ENCODE measurements at places on chromosomes 5 and 9.

- DNase-seq: no peak
- H3K27me3 ChIP-seq: no peaks in the 10 kb centered on the region
- no peak overlapping the region for H3K27ac ChIP-seq
- no peak overlapping the region for H3K4me3 ChIP-seq
- peaks cover 5% of the 10 kb centered on the region for H3K4me1 ChIP-seq
These were observed 5.1 kb downstream of the PNPLA7 start for GRCh38 chr9:137545123-137545522.

- H3K36me3 ChIP-seq: peaks cover 2% of the 10 kb centered on the region
- no peaks in the 10 kb centered on the region for H3K27me3 ChIP-seq
- peak overlapping the region; percentile 41 for H3K27ac ChIP-seq
- DNase-seq: peak; percentile 69
- peaks cover 16% of the 10 kb centered on the region for H3K4me1 ChIP-seq
These were observed 46.2 kb downstream of the SLC28A3 start for GRCh38 chr9:84294241-84294950.

- H3K4me3 ChIP-seq: no peak overlapping the region
- DNase-seq: no peak
- no peak overlapping the region for H3K27ac ChIP-seq
- no peaks in the 10 kb centered on the region for H3K4me1 ChIP-seq
- no peaks in the 10 kb centered on the region for H3K36me3 ChIP-seq
- H3K27me3 ChIP-seq: no peaks in the 10 kb centered on the region
These were observed 95.9 kb upstream of the C6 start for GRCh38 chr5:41309275-41309674.

- no peaks in the 10 kb centered on the region for H3K27me3 ChIP-seq
- no peak overlapping the region for H3K4me3 ChIP-seq
- H3K4me1 ChIP-seq: peaks cover 11% of the 10 kb centered on the region
- H3K36me3 ChIP-seq: no peaks in the 10 kb centered on the region
These were observed 15.4 kb upstream of the PPP1R26 start for GRCh38 chr9:135464181-135464580.

DNA sequence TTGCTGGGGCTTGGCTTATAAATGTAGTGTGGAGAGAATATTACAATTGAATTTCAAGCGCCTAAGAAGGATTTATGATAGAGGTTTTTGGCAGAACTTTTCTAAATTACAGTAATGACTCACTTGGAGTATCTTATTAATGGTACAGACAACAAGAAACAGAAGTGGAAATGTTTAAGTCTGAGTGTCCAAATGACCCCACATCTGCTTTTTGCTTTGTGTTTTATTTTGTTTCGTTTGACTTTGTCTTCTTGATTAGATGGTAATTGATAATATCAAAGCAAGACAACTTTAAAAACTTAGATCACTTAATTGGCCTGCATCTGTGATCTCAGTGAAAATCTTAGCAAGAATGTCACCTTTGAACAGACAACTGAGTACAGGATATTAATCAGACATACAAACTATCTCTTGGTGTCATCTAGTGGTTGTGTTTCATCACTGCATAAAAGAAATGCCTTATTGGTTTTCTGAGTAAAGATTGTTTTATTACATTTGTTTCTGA, 577.4 kb downstream of the ISL1 start:
- no peak overlapping the region for H3K4me3 ChIP-seq
- no peaks in the 10 kb centered on the region for H3K4me1 ChIP-seq
- H3K36me3 ChIP-seq: no peaks in the 10 kb centered on the region
- H3K27ac ChIP-seq: no peak overlapping the region
- no peak for DNase-seq

- no peak overlapping the region for H3K4me3 ChIP-seq
- no peaks in the 10 kb centered on the region for H3K27me3 ChIP-seq
- DNase-seq: no peak
- no peaks in the 10 kb centered on the region for H3K36me3 ChIP-seq
- H3K27ac ChIP-seq: no peak overlapping the region
These were observed 94.4 kb downstream of the TRIO start for GRCh38 chr5:14237317-14238086.

GRCh38 chr9:70474413-70474812, 60.0 kb upstream of the KLF9 start:
- DNase-seq: no peak
- peaks cover 12% of the 10 kb centered on the region for H3K4me1 ChIP-seq
- H3K36me3 ChIP-seq: no peaks in the 10 kb centered on the region

- no peak overlapping the region for H3K4me3 ChIP-seq
- no peak overlapping the region for H3K27ac ChIP-seq
- DNase-seq: peak; percentile 2
- no peaks in the 10 kb centered on the region for H3K27me3 ChIP-seq
These were observed 52.0 kb upstream of the SNCAIP start for GRCh38 chr5:122259995-122260394.

DNA sequence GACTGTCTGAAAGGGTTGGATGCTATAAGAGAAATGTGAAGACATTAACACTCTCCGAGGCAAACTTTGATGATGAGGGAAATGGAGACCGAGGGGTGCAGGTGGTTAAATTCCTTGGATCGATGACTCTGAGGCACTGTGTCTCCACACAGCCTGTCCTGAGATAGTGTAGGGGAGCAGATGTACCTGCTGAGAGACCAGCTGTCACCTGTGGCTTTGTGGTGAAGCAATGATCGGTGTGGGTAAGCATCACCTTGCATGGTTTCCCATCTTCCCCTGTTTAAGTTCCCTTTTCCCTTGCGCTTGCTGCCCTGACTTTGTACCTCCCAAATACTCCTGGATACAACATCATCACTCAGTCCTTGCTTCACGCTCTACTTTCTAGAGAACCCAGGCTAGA, 9.8 kb upstream of the MIER3 start:
- peaks cover 23% of the 10 kb centered on the region for H3K4me1 ChIP-seq
- no peak overlapping the region for H3K27ac ChIP-seq
- H3K4me3 ChIP-seq: no peak overlapping the region
- H3K36me3 ChIP-seq: no peaks in the 10 kb centered on the region

- H3K27me3 ChIP-seq: no peaks in the 10 kb centered on the region
- peaks cover 3% of the 10 kb centered on the region for H3K4me1 ChIP-seq
- H3K4me3 ChIP-seq: no peak overlapping the region
- DNase-seq: no peak
These were observed 17.0 kb downstream of the ASS1 start for GRCh38 chr9:130461731-130462130.

DNA sequence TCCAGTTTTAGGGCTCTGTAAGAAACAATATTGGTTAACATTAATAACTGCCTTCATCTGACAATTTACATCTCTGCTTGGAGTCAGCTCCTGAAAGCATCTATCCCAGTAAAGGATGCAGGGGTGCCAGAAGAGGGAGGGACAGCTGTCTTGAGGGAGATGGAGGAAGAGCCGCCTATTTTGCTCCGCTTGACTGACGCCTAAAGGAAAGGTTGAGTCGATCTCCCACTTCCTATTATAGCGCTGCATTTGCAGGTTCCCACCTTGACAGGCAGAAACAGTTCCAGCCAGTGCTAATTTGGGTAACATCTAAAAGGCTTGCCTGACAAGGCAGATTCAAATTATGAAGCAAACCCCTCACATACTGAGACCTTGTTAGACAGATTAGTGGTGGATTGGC, 374.6 kb downstream of the SPATA31D1 start:
- H3K27me3 ChIP-seq: no peaks in the 10 kb centered on the region
- no peak overlapping the region for H3K27ac ChIP-seq
- H3K4me3 ChIP-seq: no peak overlapping the region

DNA sequence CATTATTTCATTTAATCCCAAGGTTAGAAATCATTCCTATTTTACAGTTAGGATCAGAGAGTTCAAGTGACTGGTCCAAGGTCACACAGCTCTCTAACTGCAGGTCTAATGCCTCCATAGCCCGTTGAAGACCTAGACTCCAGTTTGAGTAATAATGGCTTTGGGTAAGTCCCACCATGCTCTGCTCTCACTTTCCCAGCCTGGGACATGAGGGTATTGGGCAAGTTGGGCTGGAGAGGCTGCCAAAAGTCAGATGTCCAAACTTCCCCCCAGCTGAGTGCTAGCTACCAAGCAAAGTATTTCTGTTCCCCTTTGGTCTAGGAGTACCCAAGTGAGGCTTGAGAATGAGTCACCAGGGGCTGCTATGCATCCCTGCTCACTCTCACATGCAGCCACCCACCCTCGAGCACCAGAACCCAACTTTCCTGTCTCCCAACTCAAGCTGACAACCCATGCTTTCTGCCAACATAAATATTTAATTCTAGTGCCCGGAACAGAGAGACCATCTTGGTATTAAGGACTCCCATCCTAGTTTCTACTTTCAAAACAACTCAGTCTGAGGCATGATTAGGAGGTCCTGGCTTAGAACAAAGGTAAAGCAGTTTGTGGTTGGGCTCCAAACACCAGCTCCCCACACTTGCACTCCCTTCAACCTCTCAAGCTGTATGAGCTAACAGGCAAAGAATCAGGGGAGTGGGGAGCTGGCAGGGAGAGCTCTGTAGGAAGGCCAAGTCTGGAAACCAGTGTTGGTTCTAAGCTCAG, 236.5 kb upstream of the TRIM32 start:
- no peak overlapping the region for H3K4me3 ChIP-seq
- H3K4me1 ChIP-seq: no peaks in the 10 kb centered on the region
- DNase-seq: no peak
- H3K27ac ChIP-seq: no peak overlapping the region
- H3K27me3 ChIP-seq: no peaks in the 10 kb centered on the region
- H3K36me3 ChIP-seq: no peaks in the 10 kb centered on the region

- no peak for DNase-seq
- H3K4me3 ChIP-seq: peak overlapping the region; percentile 14
- no peaks in the 10 kb centered on the region for H3K27me3 ChIP-seq
- no peak overlapping the region for H3K27ac ChIP-seq
These were observed 33.0 kb downstream of the FAM240B start for GRCh38 chr9:38686933-38687332.

DNA sequence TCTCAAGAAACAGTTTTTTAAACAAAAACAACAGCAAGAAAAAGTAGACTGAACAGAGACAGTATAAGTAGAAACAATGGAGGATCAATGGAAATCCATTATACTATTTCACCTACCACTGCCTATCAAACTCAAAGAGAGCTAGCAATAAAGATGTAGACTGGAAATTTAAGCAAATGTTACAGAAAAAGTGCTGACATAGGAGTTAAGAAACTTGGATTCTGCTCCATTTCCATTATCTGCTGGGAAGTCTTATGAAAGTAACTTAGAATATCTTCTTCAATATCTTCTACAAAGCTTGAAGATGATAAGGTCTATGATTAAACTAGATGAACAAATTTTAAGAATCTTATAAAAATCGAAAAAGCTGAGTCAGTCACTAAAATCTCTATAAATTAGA, 1469.8 kb upstream of the C9orf72 start:
- no peaks in the 10 kb centered on the region for H3K4me1 ChIP-seq
- H3K4me3 ChIP-seq: no peak overlapping the region
- no peak for DNase-seq
- no peaks in the 10 kb centered on the region for H3K36me3 ChIP-seq

DNA sequence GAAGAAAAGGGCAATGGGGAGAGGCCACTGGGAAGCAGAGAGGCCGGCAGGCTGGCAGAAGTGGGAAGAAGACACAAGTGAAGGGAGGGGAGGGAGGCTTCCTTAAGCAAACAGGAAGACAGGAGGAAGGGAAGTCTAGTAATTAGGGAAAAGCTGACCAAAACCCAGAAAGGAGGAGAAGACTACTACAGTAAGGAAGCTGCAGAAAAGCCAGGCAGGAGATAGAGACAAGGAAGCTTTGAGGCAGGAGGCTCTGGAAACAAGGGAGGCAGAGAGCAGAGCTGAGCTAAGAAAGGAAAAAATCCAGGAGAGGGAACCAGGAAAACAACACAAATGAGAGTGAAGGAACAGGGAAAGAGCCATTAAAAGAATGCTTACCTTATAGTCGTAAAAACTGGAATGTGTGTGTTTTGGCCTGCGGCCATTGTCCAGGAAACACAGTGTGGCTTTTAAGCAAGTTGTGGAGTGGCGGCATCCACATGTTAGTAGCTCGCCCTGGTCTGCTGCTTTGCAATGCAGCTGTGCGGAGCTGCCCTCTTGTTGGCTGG, 317.1 kb upstream of the CLINT1 start:
- no peak for DNase-seq
- H3K27me3 ChIP-seq: no peaks in the 10 kb centered on the region
- H3K4me3 ChIP-seq: no peak overlapping the region
- H3K4me1 ChIP-seq: peaks cover 11% of the 10 kb centered on the region
- no peaks in the 10 kb centered on the region for H3K36me3 ChIP-seq

- H3K27ac ChIP-seq: no peak overlapping the region
- no peaks in the 10 kb centered on the region for H3K4me1 ChIP-seq
- no peaks in the 10 kb centered on the region for H3K36me3 ChIP-seq
- no peak overlapping the region for H3K4me3 ChIP-seq
These were observed 67.8 kb downstream of the SGCD start for GRCh38 chr5:156394642-156395305.

- H3K27me3 ChIP-seq: no peaks in the 10 kb centered on the region
- H3K4me3 ChIP-seq: no peak overlapping the region
- H3K4me1 ChIP-seq: peaks cover 4% of the 10 kb centered on the region
- no peak overlapping the region for H3K27ac ChIP-seq
- DNase-seq: no peak
- peaks cover 80% of the 10 kb centered on the region for H3K36me3 ChIP-seq
These were observed 7.7 kb downstream of the SLC2A8 start for GRCh38 chr9:127404631-127405030.

DNA sequence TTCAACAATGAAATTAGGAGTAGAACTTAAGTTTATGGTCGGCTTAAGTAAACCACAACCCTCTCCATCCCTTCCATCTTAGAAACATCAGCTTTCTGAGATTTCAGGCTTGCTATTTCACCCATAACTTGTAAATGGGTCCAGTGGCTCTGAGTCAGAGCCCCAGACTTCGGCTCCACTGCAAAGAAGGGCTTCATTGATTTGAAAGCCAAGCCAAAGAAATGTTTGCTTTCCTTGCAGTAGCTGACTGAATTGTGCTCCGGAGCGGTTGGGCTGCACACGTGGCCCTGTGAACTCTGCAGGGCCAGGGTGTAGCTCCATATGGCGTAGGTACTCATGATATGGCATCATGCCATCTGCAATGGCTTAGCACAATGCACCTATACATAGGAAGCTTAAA, 57.0 kb downstream of the NREP start:
- no peaks in the 10 kb centered on the region for H3K36me3 ChIP-seq
- no peak overlapping the region for H3K4me3 ChIP-seq
- DNase-seq: no peak
- H3K27me3 ChIP-seq: no peaks in the 10 kb centered on the region
- H3K27ac ChIP-seq: no peak overlapping the region
- H3K4me1 ChIP-seq: no peaks in the 10 kb centered on the region

DNA sequence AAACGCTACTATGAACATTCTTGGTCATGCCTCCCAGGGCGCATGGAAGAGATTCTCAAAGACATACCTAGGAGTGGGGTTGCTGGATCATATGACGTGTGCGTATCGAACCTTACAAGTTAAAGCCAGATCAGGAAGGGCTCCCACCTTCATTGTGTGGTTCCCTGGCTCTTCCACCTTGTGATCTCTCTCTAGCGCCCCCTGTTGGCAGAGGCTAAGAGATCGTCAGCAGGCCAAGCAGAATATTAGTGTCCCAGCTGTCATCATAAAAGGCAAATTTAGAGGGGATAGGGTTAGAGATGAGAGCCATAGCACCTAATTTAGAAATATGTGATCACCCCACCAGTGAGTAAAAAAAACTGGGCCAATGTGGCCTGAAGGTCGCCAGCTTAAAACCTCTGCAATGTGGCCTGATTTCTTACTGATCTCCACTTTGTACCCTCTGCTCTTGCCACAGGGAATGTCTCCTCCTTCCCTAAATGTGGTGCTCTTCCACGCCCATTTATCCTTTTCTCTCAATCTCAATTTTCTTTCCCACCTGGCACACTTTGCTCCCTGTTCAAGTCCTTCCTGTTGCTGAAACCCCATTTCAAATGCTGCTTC, 91.7 kb upstream of the SHB start:
- H3K4me1 ChIP-seq: no peaks in the 10 kb centered on the region
- H3K4me3 ChIP-seq: no peak overlapping the region
- peak; percentile 40 for DNase-seq
- H3K36me3 ChIP-seq: no peaks in the 10 kb centered on the region
- H3K27me3 ChIP-seq: no peaks in the 10 kb centered on the region
